ENCODE measurements at places on chromosomes 12 and 14.

DNA sequence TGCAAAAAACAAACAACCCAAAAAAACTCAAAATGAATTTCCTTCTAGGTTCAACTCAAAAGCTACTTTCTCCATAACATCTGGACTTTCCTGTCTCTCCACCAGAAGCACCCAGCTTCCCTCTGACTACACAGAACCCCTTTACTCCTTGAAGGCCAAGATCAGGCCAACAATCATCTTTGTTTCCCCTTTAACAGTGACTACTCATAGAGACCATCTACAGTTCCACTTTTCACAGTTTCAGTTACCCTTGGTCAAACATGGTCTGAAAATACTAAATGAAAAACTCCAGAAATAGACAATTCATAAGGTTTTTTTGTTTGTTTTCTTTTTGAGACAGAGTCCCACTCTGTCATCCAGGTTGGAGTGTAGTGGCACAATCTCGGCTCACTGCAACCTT is 11.8 kb downstream of the GCH1 start:
- no peak for DNase-seq

DNA sequence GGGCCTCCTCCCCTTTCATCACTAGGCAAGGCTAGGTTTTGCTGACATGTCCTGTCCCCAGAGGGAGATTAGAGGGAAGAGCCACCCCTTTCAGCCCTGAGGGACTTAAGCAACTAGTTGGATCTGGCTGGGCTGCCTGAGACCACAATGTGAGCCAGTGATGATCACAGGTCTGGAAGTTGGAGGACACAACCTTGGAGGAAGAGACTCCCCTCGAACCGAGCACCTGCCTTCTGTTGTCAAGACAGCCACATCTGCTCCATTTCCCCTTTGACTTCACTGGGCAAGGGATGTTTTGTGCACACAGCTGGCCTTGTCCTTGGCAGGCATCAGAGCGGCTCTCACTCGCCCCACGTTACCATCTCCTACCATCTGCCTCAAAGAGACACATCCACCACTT is 31.4 kb downstream of the MVK start:
- DNase-seq = no peak

GRCh38 chr12:116282371-116283286 is 5.1 kb upstream of the MED13L start:
- no peak for DNase-seq

DNA sequence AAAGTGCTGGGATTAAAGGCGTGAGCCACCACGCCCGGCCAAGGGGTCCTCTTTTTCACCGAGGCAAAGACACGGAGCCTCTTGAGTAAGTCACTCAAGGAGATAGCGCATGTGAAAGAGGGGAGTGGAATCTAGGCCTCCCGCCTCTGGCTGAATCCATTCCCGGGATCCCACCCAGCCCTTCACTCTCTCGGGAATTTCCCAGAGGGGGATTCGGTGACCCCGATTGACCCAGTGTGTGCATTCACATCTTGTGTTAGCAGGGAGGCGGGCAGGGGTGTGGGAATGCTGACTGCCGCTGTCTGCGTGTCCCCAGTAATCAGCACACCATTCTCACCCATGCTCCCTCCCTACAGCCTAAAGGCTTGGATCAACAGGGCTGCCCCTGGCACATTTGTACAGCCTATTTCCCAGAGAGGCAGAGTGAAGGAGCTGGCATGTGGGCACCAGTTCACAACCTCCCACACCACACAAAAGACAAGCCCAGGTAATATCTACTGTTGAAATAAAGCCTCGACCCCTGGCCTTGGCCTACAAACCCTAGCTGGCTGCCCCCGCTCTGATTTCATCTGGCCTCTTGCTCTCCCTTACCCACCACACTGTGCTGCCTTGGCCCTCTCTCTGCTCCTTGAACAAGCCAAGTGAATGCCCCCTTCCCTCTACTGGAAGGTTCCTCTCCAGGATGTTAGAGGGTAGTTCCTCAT is 1.3 kb upstream of the LTBP2 start:
- no peak for DNase-seq

- peak; percentile 26 for DNase-seq
These were observed 104.4 kb downstream of the SCN8A start for GRCh38 chr12:51695241-51696010.

DNA sequence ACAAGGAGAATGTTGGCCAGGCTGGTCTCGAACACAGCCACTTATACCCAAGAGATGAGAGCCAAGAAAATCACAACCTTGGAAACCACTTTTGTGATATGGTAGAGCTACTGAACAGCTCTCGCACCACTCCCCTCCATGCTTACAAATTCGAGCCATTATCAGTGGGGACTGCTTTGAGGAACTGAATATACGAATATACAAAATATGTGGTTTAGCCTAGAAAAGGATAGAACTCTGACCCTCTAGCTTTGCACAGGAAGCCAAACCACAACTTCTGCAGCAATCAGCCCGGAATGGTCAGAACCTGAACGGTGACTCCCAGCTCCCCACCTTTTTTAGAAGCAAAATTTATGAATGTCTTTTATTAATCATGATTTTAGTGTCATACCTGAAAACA is 129.8 kb upstream of the TMEM132C start:
- DNase-seq = no peak

All from GM04504 (cell line).